Activated naive CD8-positive, alpha-beta T cell treated with anti-CD3 and anti-CD28 coated beads for 36 hours (primary cell): ENCODE measurements at places on chromosomes 6 and 20. TPM values are rescaled to one million over a fixed set of nuclear protein-coding genes. Genes with fewer than 3 reads are reported as not detected.

Gene PXDC1
- 0.18 TPM for total RNA-seq

Gene EPPIN
- total RNA-seq, result not detected

Gene MOG
- total RNA-seq, result not detected

Gene PI3
- not detected for total RNA-seq

Gene IRAK1BP1
- 3.6 TPM for total RNA-seq

DNA sequence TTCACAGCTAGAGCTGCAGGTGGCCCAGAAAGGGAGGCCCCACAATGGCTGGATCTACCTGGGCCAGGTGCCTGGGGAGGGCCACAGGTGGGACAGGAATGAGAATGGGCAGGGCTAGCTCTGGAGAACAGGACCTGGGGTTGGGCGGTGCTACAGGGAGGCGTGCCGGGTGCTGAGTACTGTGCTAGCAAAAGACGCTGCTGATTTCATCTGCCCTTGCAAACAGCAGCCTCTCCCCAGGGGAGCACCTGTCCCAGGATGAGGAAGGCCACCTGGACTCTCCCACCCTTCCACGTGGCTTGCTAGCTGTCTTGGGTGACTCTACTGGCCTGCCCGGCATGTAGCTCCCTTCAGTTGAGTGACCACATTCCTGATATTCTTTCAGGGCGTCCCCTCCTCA lies 6.6 kb upstream of the YTHDF1 start:
- H3K36me3 ChIP-seq, result no peaks in the 10 kb centered on the region
- no peaks in the 10 kb centered on the region for H3K4me1 ChIP-seq
- no peak for DNase-seq

GRCh38 chr20:36097337-36098151 lies 57.0 kb upstream of the EPB41L1 start:
- H3K4me1 ChIP-seq, result peaks cover 16% of the 10 kb centered on the region
- H3K27me3 ChIP-seq, result peaks cover 18% of the 10 kb centered on the region
- H3K27ac ChIP-seq, result no peak overlapping the region
- DNase-seq, result no peak

- no peaks in the 10 kb centered on the region for H3K36me3 ChIP-seq
- peaks cover 6% of the 10 kb centered on the region for H3K4me1 ChIP-seq
- DNase-seq, result no peak
- no peaks in the 10 kb centered on the region for H3K27me3 ChIP-seq
These were observed 72.4 kb upstream of the GGTLC1 start for GRCh38 chr20:24060851-24061590.

DNA sequence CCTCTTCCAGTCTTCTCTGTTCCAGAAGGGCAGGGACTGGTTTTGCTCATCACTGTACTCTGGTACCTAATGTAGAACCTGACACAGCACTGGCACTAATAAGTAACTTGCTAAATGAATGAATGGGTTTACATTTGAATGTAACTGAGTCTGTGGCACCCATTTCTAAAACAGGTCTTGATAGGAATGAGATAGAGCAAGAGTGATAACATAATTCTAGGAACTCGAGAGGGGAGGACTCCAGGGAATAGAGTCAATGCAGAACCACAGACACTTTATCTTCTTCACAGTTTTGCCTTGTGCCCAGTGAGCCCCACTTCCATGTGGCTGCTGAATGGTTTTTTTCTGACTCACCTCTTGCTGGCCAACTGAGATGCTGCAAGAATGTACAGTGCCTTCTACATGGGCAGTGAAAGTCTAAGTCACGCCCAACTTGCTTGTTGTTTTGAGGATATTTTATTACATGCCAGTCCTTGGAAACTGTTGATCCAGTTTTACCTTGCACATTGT lies 61.1 kb downstream of the TBC1D7 start:
- no peak for DNase-seq
- no peak overlapping the region for H3K27ac ChIP-seq
- peaks cover 2% of the 10 kb centered on the region for H3K4me1 ChIP-seq
- H3K27me3 ChIP-seq, result no peaks in the 10 kb centered on the region
- no peaks in the 10 kb centered on the region for H3K36me3 ChIP-seq

GRCh38 chr6:73743081-73743480 lies 47.1 kb downstream of the CD109 start:
- H3K4me1 ChIP-seq, result no peaks in the 10 kb centered on the region
- DNase-seq, result no peak
- H3K27me3 ChIP-seq, result no peaks in the 10 kb centered on the region
- no peak overlapping the region for H3K4me3 ChIP-seq
- no peak overlapping the region for H3K27ac ChIP-seq

DNA sequence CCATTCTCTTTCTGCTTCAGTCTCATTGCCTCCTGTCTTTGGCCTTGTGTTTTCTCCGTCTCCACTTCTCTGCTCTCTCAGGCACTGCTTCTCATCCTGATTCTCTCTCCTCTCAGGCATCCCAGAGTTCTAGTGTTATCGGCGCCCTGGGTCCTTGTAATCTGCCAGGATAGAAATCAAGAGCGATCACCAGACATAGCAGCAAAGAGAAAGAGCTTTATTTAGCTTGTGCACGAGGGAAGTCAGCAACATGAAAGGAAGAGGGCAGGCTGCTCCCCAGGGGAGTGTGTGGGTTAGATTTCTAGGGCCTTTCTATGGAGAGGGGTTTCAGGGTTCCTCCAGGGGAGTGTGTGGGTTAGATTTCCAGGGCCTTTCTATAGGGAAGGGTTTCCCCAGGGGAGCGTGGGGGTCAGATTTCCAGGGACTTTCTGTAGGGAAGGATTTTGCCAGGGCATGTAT lies 32.5 kb downstream of the SUN5 start:
- peaks cover 6% of the 10 kb centered on the region for H3K36me3 ChIP-seq
- no peak overlapping the region for H3K27ac ChIP-seq
- DNase-seq, result no peak
- H3K4me3 ChIP-seq, result no peak overlapping the region
- peaks cover 75% of the 10 kb centered on the region for H3K4me1 ChIP-seq

DNA sequence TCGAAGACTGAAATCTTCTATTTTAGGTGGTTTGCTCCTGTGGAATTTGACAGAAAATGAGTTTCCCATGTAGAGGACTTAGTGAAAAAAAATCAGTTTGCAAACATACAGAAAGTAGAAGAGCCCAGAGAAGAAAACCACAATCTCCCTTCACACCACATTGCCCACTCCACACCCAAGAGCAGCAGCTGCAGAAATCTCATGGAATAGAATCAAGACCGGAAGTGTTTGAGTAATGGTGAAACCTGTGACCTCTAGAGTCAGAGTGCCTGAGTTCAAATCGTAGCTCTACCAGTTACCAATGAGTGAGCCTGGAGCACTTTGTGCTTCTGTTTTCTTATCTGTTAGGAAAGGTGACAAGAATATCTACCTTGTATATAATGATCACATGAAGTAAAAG lies 4.6 kb downstream of the SIRPG start:
- H3K4me3 ChIP-seq, result peak overlapping the region; percentile 8
- peak overlapping the region; percentile 57 for H3K27ac ChIP-seq
- no peak for DNase-seq
